ENCODE measurements at places on chromosomes 4 and X.

- no peak for DNase-seq
These were observed 50.5 kb downstream of the SOD3 start for GRCh38 chr4:24845902-24846301.

DNA sequence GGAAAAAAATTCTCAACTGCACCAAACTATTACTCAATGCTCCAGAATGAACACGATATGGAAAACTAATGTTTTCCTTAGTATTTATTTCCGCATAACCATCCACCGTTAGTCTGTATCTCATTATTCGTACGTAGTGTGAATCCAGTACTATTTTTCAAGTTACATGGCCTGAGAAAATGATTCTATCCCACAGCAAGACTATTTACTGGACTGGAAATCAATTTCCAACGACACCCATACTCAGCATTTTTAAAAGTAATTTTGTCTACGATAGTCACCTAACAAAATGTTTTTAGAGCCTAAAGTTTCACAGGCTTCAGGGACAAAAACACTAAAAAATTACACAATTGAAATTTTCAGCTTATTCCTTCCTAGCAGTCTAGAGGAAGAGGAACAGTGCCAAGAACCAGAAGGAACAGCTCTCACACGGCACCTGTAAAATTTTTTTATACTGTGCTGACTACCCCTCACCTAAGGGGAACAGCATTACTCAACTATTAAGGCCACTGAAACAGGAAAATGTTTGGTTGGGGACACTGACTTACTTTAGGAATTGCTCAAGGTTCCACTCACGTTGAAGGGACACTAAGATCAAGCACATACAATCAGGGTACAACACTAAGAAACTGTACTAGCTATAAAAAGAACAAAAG is 9.6 kb downstream of the UBE2D3 start:
- no peak for DNase-seq

GRCh38 chr4:156981262-156981769 is 9.7 kb upstream of the PDGFC start:
- no peak for DNase-seq

- no peak for DNase-seq
These were observed 219.1 kb upstream of the AMOT start for GRCh38 chrX:113059714-113060113.

DNA sequence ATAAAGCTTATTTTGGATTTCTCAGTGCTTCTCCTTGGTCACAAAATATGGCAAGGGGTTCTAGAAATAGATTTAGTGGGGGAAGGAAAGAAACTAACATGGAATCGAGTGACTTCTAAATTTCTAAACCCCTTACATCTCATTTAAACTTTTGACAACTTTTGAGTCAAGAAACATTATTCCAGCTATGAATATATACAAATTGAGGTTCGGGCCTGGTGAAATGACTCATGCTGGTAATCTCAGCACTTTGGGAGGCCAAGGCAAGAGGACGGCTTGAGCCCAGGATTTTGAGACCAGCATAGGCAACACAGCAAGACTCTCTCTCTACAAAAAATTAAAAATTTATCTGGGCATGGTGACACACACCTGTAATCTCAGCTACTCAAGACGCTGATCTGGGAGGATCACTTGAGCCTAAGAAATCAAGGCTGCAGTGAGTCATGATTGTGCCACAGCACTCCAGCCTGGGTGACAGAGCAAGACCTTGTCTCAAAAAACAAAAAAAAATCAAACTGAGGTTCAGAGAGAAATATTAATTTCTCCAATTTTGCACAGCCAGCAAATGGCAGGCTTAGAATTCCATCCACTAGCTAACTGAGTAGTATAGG is 99.8 kb downstream of the ANXA3 start:
- DNase-seq: no peak

DNA sequence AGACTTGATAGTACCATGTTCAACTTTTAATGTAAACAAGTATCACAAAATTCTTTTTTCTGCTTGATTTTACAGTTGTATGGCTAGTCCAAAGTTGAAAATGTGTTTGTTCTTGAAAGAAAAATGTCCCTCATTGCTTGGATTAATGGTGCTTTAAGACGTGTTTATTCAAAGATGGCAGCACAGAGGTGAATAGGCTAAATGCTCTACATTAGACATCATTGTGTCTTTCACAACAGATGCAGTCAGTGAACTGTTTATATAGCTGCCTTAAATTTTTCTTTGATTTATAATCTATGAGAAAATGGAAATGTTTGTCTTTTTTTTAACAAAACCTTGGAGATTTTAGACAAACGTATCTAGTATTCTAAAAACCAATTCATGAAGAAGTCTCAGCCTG is 137.3 kb downstream of the BMPR1B start:
- DNase-seq: no peak

- no peak for DNase-seq
These were observed 295.3 kb upstream of the GALNTL6 start for GRCh38 chr4:171517883-171518282.

DNA sequence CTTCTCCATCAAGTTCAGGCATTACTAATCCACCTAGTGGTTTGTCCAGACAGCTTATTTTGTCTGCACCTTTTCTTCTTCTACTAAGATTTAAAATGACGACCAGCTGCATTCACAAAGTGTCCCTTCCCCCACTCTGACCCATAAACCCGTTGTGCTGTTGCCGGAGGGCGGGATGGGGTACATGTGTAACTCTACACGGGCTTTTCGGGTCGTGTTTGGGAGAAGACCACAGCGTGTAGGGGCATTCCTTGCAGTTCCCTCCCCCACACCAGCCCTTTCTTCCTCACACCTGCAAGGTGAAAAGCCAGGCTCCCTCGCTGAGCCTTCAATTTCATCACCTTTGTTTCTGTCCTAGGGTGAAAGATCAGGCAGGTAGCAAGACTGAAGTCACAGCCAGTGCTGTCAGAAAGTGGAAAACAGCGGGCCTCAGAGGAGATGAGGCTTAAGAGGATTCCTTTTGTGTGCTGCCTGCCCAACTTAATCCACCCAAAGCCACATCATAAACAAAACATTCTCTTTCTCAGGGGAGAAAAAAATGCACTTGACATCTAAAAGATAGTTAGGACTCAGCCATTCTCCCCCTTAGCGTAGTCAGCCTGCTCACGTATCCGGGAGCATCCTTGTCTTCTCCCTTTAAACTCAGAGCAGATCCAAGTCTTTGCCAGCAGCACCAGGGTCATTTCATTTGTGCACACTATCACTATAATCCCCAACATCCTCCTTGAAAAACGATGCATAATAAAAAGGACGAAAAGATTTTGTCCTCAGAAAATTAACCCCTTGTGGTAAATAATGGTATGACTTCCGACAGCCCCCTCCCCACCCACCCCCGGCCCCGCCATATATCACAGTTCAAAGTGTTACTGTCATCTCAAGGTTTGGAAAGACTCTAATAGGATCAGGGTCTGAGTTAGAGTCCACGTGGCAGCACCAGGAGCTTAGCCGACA is 599.0 kb downstream of the RAB28 start:
- no peak for DNase-seq

DNA sequence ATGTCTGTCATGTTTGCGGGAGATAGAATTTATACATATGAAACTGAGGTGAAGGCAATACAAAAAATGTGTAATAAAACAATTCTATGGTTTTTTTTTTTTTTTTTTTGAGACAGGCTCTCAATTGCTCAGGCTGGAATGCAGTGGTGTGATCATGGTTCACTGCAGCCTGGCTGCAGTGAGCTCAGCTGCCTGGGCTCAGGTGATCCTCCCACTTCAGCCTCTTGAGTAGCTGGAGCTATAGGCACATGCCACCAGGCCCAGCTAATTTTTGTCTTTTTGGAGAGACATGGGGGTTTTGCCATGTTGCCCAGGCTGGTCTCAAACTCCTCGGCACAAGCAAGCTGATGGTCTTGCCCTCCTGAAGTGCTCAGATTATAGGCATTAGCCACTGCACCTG is 10.1 kb downstream of the RADX start:
- no peak for DNase-seq

DNA sequence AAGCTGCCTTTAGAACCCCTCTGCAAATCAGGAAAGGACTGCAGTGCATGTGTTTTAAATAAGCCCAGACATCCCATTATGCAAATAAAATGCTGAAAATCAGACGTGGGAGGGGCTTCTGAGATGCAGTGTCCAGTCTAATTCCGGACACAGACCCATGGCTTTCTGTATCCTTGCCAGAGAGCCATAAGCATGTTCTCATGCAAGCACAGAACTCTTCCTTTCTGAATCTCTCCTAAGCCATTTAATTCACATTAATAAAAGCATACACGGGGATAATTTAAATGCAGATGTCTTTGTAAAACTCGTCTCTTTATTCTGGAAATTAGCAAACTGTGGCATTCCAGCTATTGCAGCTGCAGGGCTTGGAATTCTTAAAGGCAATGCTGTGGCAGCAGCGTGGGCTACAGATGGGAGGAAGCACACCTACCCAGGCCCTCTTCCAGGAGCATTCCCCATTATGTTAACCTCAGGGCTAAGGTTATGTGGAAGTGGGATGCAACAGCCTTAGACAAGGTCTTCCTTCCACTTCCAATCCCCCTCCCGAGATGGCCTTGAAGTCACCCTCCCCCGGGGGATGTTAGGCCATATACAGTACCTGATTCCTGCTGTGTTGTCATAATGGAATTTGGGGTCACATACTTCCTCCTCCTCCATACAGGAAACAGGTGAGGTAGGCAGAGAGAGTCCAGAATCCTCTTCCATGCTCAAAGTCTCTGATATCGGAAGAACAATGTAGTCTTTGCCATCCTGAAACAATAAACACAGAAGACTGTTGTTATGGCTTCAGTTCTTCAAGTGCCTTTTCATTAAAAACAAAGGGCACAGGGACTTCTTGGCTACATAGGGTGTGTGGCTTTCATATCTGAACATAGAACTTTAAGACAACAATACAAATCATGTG is 38.1 kb downstream of the KDR start:
- DNase-seq: no peak

GRCh38 chr4:176409627-176410026 is 89.9 kb downstream of the SPCS3 start:
- no peak for DNase-seq

DNA sequence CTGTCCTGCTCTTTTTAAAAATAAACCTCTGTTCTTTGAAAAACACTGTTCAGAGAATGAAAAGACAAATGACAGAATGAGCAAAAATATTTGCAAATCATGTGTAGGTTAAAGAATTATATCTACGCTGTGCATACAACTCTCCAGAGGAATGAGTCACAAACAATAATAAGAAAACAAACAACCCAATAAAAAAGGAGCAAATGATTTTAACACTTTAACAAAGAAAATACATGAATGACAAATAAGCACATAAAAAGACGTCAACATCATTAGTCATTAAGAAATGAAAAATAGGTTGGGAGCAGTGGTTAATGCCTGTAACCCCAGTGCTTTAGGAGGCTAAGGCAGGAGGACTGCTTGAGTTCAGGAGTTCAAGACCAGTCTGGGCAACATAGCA is 21.1 kb upstream of the LRCH2 start:
- no peak for DNase-seq

- DNase-seq: no peak
These were observed 20.3 kb upstream of the SMPX start for GRCh38 chrX:21778236-21778635.

DNA sequence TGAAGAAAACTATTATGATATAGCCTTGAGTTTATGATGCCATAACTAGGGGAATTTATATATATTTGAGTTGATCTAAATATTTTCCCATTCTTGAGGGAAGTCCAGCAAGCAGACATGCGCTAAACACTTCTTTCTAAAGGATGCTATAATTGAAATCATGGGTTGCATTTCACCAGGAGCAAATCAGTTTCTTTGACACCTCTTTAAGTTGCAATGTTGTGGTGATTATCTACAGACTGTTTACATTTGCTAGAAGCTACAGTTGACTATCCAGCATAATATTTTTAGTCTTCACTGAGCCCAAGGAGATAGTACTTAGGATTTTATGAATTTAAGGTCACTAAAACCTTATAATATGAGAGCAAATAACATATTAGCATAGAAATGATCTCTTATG is 43.9 kb downstream of the ANAPC4 start:
- no peak for DNase-seq

DNA sequence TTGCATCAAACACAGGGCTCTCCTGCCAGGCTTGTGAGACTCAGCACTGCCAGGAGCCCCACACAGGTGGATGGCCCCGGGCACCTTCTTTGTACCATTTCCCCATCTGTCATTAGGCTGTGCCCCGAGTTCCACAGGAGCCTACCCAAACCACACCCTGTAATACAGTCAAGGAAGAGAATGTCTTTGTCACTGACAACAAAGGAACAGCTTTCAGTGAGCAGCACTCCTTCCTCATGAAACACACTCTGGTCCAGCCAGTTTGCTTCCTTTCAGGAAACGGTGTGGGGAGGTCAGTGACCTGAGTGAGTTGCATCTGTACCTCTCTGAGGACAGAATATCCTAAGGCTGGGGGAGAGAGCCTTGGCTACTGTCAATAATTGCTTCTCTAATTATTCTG is 53.7 kb downstream of the LNX1 start:
- DNase-seq: no peak

DNA sequence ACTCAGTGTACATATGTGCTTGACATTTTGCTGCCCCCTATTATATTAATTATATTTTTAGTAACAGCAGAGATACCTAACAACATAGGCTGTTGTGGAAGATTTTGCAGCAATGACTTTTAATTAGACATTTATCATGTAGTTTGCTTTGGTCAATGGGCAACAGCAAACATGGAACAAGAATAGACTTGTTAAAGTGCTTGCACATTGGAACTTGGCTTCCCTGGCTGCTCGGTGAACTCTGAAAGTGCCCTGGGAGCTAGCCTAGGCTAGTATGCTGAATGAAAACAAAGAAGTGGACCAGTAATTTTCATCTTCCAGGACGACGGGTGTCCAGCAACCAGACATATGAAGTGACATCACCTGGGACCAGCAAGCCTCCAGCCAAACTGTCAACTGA is 1157.1 kb downstream of the ARAP2 start:
- DNase-seq: no peak

DNA sequence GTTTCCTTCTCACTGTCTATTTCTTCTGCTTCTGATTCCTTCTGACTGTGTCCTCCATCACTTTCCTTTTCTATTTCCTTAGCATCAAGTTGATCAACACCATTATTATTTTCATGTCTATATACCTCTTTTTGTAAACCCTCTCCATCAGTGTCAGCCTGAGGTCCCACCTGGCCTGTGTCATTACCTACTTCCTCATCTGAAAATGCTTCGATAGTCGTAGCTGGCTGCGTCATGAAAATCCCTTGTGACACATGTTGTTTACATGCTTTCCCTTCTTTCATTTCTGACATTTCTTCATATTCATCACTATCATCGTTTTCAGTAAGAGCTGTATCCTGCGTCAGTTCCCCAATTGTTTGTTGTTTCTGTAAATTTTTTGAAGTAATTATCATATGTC is 39.6 kb downstream of the RPGR start:
- no peak for DNase-seq

GRCh38 chr4:31045151-31045550 is 325.0 kb downstream of the PCDH7 start:
- DNase-seq: no peak

- no peak for DNase-seq
These were observed 19.9 kb downstream of the ABCG2 start for GRCh38 chr4:88138561-88138960.

GRCh38 chr4:139848028-139848427 is 182.4 kb downstream of the MGST2 start:
- no peak for DNase-seq

GRCh38 chrX:131213400-131213799 is 75.7 kb downstream of the IGSF1 start:
- no peak for DNase-seq

Measured in stimulated activated CD4-positive, alpha-beta T cell treated with anti-CD3 and anti-CD28 coated beads, Interleukin-4, amount 100 ng/mL, for 4 hours (primary cell).